SW 1271 (cell line): ENCODE measurements at places on chromosomes 7 and 10.

DNA sequence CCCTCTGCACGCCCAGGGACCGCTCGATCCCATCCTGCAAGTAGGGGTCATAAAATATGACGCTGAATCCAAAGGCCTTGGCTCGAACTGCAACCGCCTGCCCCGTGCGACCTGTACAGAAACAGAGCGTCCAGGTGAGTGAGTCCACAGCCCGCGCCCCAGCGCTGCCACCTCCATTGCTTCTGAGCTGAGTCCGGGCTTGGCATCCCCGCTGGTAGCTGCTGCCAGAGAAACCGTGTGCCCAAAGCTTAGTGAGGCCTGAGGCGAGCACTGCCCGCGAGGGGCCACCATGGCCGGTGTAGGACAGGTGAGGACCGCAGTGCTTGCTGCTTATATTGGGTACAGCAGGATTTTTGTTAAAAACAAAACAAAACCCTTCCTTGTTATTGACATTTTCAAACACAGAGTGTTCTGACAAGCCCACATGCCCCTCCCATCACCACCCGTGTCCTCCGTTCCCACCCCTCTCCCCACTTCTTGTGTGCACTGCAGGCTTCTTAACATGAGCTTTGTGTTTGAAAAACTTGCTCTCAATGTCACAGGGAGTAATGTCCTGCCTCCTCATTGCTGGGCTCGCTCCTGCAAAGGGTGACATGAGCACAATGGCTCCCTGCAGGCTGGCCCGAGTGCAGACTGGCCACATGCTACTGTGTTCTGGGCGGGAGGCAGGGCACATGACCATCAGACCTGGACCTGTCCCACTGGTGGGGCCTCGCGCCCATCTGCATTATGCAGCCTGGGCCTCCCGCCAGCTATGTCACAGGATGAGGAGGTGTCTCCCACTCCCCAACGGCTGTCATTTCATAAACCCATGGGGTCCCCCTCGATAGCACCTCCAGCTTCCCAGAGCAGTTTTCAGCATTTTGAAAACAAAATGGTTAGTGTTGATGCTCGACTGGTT lies 52.9 kb downstream of the ZRANB1 start:
- no peak for DNase-seq

GRCh38 chr7:156230576-156230975 lies 410.0 kb upstream of the RNF32 start:
- DNase-seq = no peak

- DNase-seq = no peak
Measured at GRCh38 chr10:49518982-49519578, 19.8 kb downstream of the ERCC6 start.

DNA sequence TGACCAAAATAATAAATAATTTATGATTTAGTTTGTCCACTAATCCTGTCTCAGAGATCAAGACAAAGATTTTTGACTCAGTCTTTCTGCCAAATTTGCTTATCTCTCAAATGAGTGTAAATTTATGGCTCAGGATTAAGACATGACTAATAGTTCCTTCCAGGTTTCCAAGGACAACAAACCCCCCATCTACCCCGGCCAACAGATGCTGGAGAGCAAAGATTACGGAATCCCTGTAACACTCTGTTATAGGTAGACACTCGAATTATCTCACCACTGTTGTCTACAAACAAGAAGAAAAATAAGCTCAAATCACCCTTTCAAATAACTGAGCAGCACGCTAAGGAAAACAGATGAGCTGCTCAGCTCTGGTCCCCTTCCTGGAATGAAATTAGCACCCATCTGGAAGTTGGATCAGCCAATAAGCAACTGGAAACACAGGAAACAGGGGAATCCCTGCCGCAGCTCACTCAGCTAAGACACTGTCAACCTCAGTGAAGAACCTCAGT lies 56.8 kb upstream of the SVIL start:
- peak; percentile 78 for DNase-seq

GRCh38 chr7:114432703-114433102 lies 18.1 kb downstream of the FOXP2 start:
- DNase-seq = no peak

DNA sequence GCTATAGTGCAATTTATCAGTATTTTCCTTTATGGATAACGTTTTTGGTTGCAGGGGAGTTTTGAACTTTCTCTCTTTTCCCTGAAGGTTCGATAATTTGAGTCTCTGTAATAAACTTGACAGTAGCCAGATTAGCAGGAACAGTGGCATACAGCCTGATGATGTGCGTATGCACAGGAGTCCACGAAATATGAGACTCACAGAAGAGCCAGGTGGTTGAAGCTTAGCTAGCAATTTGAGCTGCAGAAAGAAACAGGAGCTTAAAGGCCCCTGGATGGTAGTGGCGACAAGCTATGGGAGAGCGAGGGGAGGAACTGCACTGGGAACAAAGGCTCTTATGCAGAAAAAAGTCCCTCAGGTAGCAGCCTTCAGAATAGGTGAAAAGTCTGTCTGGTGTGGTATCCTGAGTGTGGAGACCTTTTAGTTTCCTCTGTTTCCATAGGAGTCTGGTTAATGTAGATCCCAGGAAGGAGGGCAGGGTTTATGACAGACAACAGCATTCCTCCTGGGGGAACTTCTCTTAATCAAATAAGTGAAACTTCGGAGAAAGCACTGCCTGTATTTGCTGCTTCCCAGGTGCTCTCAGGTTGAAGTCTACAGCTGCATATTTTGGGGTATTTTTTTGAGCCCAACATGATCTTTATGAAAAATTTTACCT lies 32.7 kb downstream of the FANK1 start:
- DNase-seq = no peak

- DNase-seq = no peak
Measured at GRCh38 chr10:132459301-132460003, 62.5 kb downstream of the PWWP2B start.

- DNase-seq = no peak
Measured at GRCh38 chr7:96422388-96422787, 100.5 kb upstream of the SLC25A13 start.

- DNase-seq = no peak
Measured at GRCh38 chr10:127424594-127425264, 124.4 kb upstream of the NPS start.

- no peak for DNase-seq
Measured at GRCh38 chr10:102540023-102540422, 36.3 kb downstream of the SUFU start.

DNA sequence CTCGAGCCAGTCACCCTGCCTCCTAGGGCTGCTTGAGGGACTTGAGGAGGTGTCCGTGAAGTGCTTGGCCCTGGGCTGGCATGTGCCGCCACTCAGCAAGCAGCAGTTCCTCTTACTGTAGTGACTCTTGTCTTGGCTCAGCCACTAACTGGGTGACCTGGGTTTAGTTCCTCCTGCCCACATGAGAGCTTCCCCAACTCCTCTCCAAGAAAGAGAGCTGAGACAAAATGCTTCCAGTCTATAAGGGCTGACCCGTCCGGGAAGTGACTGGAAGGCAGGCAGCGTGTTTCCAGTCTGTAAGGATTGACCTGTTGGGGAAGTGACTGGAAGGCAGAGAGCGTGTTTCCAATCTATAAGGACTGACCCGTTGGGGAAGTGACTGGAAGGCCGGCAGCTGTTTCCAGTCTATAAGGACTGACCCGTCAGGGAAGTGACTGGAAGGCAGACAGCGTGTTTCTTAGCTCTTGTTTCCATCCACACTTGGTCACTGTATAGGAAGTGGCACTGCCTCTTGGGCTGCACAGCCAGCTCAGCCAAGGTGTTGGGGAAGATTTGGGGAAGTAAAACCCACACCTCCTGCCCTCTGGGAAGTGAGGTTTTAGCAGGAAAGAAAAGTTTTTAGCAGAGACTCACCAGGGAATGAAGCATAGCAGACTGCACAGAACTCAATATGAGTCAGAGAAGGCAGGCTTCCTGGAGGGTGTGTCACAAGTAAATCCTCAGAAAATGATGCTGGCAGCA lies 53.3 kb upstream of the PPIF start:
- no peak for DNase-seq

DNA sequence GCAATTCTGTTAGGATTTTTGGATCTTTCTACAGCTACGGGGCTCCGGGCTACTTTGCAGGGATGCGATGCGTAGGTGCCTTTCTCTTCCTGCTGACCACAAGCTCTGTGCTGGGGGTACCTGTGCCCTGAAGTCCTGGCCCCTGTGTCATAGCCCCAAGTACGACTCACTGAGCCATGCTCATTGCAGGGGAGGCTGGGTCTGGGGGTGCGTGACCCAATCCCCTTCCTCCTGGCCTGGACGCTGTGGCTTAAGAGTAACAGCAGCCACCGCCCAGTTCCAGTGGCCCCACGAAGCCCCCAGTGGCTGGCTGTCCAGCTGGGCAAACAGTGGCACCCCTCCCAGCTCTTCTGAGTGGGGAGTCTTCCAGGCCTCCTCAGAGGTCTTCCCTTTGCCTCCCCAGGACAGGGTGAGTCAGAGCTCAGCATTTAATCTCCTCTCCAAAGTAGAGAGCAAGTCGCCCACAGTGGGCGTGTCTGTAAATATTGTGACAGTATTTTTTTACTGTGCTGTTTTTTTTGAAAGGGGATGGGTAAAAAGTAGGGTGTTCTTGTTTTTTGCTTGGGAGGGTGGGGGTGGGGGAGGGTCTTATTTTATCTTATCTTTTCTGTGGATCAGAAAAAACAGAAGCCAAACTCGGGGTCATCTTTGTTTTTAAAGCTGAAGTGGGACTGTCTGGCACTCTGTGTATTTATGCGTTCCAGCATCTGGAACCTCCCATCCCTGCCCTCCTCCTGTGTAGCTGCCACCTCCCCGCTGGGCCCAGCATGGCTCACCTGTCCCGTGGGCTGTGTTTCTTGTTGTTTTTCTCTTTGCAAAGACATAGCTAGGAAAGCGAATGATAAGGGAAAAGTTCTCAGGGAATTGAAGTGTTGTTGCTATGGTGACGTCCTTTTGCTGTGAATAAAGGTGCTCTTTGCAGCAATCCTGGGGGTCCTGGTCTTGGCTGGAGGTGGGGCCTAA lies 8.2 kb downstream of the LFNG start:
- DNase-seq = peak; percentile 43

DNA sequence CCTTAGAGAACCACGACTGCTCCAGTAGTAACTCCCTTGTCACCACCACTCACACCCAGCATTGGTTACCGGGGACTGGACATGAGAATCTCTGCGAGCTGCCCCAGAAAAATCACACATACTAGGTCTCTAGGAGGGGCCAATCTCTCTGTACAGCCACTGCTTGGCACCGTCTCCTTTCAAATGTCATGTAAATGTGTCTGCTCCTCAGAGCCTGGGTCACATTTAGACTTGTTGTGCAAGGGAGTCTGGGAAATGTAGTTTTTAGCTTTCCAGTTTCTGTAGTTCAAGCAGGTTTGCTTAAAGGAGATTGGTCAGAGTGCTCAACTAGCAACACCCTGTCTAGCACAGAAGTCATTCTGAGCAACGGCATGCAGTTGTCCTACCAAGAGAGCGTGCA lies 60.0 kb downstream of the CHN2 start:
- no peak for DNase-seq

DNA sequence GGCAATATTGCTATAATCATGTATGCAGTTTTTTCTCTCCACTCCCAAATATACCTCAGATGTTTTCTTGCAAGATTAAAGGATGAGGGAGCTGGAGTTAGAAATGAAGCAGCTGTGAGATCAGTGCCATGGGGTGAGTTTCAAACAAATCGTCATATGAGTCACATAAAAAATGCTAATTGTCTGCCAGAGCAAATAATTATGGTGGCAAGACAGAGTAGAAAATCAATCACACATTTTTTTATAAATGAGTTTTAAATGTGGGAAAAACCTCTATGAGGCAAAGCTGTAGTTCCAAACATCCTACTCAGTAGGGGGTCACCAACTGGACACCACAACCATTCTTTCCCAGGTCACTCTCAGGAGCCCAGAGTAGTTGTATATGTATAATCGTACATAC lies 55.3 kb downstream of the CH25H start:
- no peak for DNase-seq

GRCh38 chr7:19663816-19664462 lies 44.9 kb downstream of the POLR1F start:
- DNase-seq = no peak

- no peak for DNase-seq
Measured at GRCh38 chr10:65719790-65720189, 1206.0 kb upstream of the LRRTM3 start.
